ENCODE measurements at places on chromosomes 6 and 20.

DNA sequence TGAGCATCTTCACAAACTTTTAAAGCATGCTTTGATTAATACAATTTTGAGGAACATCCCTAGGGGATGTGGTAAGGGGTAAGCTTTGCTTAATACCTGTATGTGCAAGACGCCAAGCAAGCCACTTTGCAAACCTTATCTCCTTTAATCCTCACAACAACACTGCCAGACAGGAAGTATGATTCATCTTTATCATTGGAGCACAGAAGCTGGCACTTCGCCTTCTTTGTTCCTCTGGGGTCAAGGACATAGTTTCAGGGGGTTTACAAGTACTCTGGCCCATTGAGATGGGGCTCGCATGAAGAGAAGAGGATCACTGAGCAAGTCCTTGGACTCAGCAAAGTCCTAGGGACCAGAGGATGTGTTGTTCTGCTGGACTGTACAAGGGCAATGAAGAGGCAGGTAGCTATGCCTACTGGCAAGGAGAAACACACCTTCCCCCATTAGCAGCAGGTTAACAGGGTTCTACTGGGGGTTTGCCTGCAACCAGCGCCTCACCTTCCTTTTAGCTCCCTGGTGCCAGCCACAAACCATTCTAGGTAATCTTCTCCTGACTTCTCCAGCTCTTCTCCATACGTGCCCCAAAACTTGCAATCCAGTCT, 8.8 kb downstream of the TMEM244 start:
- no peak for DNase-seq

GRCh38 chr6:27901801-27902200, 10.4 kb downstream of the OR2B2 start:
- no peak for DNase-seq

DNA sequence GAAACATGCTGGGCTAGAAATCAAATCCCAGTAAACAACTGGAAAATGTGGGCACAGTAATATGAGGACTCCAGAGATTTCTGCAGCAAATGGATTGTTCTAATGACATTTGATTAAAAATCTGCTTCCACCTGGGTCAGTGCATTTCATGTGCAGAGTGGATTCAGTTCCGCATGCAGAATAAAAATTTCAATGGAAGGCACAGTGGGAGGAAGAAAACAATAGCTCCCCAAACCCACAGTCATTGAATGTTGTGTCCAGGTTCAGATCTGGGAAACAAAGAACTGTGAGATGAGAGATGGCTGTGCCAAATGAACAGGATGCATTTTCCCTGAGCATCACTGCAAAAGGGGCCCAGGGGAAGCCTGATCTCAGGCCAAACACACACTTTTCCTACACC, 403.1 kb downstream of the BTBD9 start:
- DNase-seq: no peak

GRCh38 chr6:103769431-103769830, 1090.3 kb downstream of the HACE1 start:
- DNase-seq: no peak

GRCh38 chr6:43992783-43993644, 134.2 kb downstream of the MRPL14 start:
- DNase-seq: no peak

DNA sequence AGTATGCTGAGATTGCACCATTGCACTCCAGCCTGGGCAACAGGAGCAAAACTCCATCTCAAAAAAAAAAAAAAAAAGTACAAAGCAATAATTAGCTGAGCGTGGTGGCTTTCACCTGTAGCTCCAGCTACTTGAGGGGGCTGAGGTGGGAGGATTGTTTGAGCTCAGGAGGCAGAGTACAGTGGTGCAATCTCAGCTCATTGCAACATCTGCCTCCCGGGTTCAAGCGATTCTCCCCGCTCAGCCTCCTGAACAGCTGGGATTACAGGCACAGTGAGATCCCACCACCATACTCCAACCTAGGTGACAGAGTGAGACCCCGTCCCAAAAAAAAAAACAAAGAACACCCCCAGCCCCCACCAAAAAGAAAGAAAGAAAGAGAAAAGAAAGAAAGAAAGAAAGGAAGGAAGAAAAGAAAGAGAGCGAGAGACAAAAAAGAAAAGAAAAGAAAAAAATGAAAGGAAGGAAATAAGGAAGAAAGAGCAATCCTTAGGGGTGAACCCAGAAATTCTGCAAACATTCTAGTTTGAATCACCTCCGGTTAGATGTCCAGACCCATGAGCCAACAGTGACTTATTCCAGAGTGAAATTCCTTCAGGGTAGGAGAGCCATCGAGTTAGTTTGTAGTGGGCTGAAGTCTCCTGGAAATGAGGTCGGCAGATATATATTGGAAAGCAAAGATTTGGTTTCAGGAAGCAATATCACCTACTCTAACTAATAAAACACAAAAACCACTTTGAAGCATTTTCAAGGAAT, 3.2 kb upstream of the RIPOR3 start:
- DNase-seq: no peak

GRCh38 chr6:76770281-76770680, 693.0 kb downstream of the HTR1B start:
- no peak for DNase-seq

GRCh38 chr6:75206576-75207342, 906 bp upstream of the COL12A1 start:
- no peak for DNase-seq

GRCh38 chr6:18667612-18668011, 280.5 kb downstream of the RNF144B start:
- no peak for DNase-seq

DNA sequence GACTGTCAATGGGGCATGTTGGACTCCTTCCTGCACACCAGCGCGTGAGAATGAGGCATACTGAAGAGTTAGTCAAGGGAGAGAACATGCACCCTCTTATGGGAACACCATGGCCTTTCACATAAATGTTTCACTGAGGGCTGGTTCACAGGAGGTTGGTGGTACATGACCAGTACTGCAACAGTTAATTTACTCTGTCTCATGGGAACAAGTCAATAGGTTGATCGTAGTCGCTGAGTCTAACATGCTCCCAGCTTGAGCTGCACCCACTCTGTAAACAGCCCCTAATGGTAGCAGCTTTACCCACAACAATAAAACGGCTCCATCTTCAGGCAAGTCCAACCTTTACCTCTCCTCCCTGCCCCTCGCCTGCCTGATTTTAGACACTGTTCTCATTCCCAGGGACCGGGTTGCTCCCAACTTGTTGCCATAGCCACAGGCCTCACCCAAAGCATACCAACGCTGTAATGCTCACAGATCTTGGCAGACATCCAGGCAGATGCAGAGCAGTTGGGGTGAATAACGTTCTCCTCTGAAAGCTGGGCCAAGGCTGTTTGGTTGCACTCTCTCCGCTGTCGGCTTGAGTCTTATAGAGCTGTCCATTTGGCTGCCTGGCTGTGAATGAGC, 111.3 kb downstream of the LY86 start:
- DNase-seq: no peak

Measured in stimulated activated CD8-positive, alpha-beta memory T cell treated with anti-CD3 and anti-CD28 coated beads, Interleukin-7, amount 100 ng/mL, for 1 hour (primary cell).